ENCODE measurements at places on chromosomes 11 and 22.

DNA sequence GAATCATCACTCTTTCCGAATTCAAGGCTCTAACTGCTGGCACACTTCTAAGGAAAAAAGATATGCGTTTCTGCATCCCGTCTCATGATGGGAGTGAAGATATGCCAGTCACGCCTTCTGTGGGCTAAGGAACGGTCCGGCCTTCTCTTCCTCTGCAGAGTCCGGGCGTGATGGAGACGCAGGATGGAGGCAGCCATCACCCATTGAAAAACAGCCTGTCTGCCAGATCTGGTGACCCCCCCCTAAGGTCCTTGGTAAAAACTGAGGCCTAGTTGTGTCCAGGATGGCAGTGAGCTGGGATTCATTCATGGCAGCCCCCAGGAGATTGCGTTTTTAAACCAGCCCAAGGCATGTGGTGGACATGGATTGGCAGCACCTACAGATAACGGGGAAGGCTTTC is 6.9 kb upstream of the EFCAB6 start:
- DNase-seq, result no peak

GRCh38 chr11:13007182-13008060 is 1.7 kb upstream of the RASSF10 start:
- no peak for DNase-seq

GRCh38 chr11:61650781-61651571 is 29.2 kb upstream of the DAGLA start:
- DNase-seq, result no peak

DNA sequence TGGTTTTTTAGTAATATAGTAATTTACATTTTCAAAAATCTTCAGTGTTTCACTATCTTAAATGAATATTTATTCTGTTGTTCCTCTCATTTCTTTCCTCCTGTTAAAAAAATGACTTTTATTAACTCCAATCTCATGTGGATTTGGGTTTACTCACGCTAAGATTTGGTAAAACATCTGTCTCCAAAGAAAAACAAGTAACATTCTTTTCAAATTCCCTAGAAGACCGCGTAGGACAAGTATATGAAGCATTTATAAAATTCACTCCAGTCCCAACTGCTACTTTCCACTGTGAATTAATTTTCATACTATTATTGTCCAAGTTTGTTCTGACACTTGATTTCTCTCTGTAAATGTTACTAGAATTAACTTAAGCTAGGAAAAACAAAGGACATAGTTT is 26.2 kb downstream of the SBF2 start:
- no peak for DNase-seq

DNA sequence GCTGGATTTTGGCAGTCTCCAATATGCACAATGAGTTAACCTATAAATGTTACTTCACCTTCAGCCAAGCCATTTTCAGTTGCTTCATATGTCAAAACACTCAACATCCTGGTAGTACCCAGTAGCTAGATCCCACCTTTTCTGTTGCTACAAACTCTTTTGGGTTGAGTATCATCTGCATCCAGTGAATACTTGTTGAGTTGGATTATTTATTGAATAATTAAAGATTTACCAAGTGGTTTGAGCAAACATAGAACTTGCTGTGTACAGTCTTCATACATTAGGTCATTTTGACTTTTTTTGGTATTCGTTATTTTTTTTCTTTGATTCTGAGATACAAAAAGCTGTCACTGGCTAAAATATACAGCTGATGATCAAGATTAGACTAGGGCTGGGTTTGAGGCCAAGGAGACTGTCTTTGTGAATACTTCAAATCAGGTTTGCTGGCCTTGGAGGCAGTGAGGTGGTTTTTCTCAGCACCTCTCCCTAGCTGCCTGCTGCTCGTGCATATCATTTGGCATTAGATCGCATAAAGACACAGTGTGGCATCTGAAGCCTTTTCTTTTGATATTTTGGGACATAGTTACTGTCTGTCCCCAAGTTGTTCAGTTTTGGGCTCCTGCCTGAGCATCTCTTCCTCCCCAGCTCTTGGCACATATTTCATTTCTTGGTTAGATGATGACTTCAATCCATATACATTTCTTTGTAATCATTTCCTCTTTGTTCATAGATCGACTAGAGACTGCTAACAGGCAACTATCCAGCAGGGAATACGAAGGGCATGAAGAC is 62.8 kb downstream of the AMOTL1 start:
- DNase-seq, result no peak

DNA sequence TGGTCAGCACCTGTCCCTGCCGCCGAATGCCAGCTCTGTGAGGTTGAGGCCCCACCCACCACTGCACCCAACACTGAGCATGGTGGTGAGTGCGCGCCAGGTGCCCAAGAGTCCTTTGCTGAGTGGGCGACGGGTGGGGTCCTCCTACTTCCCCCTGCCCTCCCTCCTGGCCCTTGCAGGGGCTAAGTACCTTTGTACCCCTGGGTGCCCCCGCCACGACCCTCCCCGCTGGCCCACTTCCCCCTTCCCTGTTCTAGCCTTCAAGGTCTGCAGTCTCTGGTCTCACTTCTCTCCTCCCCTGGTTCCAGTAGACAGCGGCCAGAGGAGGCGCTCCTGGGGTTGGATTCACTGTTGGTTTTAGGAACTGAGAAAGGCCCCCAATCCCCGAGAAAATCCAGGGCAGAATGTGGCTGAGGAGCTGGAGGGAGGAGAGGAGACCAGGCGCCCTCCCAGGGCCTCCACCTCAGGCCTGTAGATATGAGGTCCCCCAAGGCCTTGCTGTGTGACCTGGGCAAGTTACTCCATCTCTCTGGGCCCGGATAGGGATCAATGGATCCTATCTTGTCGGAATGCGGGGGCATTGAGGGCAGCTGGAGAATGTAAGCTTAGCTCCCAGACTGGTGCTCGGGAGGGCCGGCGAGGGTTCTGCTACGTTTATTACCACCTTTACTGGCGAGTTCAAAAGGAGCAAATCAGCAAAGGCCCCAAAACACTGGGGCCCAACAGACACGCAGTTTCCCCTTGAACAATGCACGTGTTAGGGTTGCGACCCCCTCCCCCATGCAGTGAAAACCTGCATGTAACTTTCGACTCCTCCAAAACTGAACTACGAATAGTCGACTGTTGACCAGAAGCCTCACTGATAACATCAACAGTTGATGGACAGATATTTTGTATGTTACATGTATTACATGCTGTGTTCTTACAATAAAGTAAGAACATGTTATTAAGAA is 31.9 kb upstream of the SMIM38 start:
- DNase-seq, result no peak

All from NCI-H1417 treated with DMSO at 0.1 percent for 48 hours (cell line).